ENCODE measurements at places on chromosomes 6 and 20.

- DNase-seq: no peak
Observed at GRCh38 chr20:35465976-35466375, 10.6 kb downstream of the CEP250 start.

DNA sequence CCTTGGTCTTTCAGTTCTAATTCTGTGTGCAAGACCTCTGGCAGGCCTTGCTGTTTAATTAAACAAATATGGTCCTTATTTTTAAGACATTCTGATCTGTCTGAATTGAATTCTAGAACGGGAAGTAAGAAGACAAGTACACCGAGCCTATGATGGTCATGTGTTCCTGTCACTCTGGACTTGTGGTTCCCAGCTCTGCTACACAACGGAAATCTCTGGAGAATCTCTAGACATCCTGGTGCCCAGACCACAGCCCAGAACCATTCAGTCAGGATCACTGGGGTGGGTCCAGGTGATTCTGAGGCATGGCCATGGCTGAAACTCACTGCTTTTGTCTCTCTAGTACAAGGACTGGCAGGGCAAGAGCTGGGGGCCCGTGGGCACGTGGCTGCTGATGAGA lies 15.9 kb upstream of the KCNK16 start:
- DNase-seq: no peak

DNA sequence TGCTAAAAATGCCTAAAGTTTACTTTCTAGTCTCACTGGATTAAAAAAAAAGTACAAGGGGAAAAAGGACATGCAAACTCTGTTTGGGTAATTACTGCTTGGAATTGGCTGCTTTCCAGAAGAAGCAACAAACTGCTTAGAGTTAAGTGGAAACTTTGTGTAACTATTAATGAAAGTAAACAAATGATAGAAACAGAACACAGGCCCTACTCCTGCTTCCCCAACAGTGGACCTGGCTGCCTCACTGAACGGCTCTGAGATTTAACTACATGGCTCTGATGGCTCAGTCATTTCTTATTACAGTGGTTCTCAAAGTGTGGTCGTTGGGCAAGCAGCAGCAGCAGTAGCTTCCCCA lies 108.5 kb downstream of the MAN1A1 start:
- no peak for DNase-seq

- no peak for DNase-seq
Observed at GRCh38 chr6:29451471-29452193, 5.2 kb downstream of the OR11A1 start.

- no peak for DNase-seq
Observed at GRCh38 chr20:10096790-10097189, 62.0 kb downstream of the ANKEF1 start.

DNA sequence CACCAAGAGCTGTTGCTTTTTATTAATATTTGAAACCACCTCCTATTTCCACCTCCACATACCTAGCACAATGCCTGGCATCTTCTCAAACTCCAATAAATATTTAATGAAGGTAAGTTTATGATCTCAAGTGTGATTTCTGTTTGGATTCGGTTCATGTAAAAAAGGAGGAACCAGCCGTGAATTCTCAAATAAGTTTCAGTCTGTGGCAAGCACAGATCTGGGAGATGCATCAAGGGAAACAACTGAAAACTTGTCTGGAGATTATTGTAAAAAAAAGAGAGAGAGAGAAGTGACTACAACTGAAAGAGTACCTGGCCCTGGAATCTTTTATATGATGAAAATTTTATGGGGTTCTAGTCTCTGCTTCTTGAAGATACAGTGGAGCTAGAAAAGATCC lies 52.8 kb upstream of the PNRC1 start:
- no peak for DNase-seq

GRCh38 chr6:25829375-25829774 lies 2.5 kb downstream of the SLC17A1 start:
- no peak for DNase-seq

GRCh38 chr6:168097621-168098430 lies 18.8 kb upstream of the FRMD1 start:
- no peak for DNase-seq

GRCh38 chr6:148671085-148671484 lies 75.7 kb upstream of the UST start:
- DNase-seq: no peak

DNA sequence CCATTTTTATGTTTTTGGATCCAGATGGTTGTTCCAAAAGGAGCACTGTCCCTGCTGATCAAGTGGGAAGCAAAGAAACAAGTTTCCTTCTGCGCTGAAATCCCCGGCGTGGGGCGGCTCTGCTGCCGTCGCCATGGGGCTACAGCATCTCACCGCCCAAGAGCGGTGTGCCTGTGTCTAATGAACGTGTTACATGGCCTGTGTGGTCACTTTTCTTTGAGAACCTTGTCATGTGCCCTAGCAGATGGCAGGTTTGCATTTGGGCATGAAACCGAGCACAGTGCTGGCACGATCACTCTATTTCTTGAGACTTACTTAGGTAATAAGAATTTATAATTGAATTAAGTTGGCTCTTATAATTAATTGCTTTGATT lies 51.9 kb downstream of the ZDHHC14 start:
- no peak for DNase-seq

DNA sequence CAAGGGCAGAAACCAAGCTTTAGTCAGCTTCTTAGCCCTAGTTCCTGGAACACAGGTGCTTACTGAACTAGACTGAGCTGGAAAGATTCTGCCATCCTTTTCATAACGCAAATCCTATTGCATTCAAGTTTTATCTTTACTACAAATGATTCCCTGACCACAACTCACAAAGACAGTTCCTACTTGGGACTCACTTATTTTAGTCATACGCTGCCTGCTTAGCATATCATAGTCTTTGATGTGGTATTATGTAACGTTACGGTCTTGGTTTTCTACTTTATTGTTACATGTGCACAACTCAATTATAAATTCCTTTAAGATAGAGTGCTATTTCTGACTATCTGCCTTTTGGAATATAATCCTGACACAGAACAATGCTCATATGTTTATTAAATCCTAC lies 59.1 kb downstream of the BLOC1S5 start:
- no peak for DNase-seq

- DNase-seq: no peak
Observed at GRCh38 chr20:20463933-20464374, 96.0 kb downstream of the INSM1 start.

GRCh38 chr20:5592823-5593739 lies 157.1 kb upstream of the SHLD1 start:
- no peak for DNase-seq

GRCh38 chr6:134427721-134428120 lies 109.8 kb upstream of the SGK1 start:
- DNase-seq: no peak

DNA sequence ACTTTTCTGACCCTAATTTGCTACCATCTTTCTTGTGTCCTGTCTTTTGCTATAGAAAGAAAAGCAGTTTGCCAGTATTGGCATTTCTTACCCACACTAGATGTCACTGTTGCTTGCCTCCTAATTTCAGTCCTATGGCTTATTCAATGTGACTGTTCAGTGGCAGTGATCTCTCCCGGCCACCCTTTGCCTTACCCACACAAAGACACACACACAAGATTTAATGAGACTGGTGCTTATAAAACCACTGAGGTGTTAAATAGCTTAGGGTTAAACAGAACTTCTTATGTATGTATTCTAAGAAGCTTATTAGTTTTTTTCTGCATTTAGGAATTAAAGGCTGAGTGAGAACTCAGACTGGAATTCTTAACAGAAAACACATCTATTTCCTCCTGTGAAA lies 233.6 kb upstream of the ASCC3 start:
- no peak for DNase-seq

GRCh38 chr6:12291839-12292604 lies 1.9 kb downstream of the EDN1 start:
- DNase-seq: no peak

DNA sequence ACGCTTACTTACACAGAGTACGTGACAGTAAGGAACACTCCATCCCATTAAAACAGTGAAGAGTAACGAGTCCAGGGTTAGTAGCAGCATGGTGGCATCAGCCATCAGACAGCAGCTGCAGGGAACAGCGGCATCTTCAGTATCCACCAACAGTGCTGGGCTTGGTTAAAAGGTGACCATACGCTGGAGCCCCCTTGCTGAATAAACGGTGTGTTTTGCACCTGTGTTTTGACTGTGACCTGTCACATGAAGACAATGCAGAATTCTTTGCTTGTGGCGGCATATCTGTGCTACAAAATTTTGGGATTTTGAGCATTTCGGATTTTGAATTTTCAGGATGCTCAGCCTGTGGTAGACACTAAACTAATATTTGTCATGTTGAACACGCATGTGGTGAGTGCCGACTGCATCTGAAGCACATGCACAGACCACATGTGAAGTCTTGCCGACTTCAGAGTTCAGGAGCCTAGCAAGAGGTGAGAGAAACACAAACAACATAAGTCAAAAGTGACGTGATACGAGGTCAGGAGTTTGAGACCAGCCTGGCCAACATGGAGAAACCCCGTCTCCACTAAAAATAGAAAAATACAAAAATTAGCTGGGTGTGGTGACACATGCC lies 69.3 kb upstream of the FRMD1 start:
- DNase-seq: no peak

DNA sequence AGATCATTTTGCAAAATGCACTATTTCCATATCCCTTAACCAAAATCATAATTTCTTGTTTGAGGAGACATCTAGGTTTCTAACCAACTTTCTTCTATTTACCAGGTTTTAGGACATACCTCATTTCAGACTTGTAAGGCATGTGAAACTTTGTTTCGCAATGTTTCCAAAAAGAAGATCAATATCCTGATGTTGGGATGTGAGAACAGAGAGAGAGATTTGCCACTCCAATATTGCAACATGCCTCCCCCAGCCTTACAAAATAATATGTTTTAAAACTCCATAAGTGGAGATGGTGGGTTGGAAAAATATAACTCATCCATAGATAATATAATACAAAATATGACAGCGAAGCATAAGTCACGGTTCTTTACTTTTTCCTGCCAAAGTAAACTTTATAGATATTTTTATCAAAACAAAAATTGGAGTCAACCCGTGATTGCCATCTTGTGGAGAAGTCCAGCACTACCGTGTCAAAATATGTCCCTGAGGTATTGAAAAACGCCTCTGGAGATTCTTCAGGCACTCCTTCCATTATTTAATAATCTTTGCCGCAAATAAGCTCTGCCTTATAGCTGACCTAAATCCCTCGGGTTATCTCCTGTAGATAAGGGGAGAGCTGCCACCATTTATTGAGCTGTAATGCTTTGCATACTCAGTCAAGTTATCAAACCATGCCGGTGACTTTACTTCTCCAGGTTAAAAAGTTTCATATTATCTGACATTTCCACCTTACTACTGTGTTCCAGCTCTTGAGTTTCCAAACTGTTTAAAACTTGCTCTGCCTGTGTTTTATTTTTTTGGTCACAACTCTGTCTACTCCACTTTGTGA lies 534.2 kb downstream of the HACE1 start:
- no peak for DNase-seq

- DNase-seq: no peak
Observed at GRCh38 chr6:106884576-106884975, 90.0 kb downstream of the CD24 start.

DNA sequence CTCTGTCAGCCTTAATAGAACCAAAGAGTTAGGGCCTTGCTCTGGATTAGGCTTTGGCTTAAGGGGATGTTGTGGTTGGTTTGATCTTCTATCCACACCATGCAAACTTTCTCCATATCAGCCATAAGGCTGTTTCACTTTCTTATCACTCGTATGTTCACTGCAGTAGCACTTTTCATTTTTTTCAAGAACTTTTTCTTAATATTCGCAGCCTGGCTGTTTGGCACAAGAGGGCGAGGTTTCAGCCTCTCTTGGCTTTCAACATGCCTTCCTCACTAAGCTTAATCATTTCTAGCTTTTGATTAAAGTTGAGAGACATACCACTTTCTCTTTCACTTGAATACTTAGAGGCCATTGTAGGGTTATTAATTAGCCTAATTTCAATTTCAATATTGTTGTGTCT lies 193.1 kb downstream of the NRN1 start:
- DNase-seq: no peak

DNA sequence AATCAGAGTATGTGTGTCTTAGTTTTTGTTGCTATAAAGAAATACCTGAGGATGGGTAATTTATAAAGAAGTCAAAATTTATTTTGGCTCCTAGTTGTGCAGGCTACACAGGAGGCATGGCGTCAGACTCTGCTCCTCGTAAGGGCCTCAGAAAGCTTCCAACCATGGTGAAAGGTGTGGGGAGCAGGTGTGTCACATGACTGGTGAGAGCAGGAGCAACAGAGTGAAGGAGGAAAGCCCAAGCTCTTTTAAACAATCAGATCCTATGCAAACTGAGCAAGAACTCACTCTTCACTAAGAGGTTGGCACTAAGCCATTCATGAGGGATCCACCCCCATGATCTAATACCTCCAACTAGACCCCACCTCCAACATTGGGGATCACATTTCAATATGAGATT lies 1524.3 kb downstream of the HACE1 start:
- DNase-seq: no peak

DNA sequence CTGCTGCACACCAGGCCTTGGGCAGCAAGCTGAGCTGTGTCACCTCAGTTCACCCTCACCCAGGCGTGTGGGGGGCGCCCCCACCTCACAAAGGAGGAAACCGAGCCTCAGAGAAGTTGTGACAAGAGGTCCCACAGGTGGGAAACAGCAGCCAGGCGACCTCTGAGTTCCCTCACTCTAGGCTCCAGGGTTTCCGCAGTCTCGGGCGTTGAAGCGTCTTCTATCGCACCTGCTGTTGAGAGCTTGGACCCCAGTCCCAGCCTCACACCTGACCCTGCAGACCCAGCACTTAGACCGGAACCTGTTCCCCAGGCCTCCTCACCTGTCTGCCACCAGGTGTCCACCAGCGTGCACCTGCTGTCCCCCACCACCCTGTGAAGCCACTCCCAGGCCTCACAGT lies 22.3 kb upstream of the APMAP start:
- DNase-seq: no peak

GRCh38 chr20:20970841-20971240 lies 135.3 kb downstream of the LINC00237 start:
- no peak for DNase-seq

GRCh38 chr6:31573239-31574105 lies 1.4 kb downstream of the LTA start:
- no peak for DNase-seq

DNA sequence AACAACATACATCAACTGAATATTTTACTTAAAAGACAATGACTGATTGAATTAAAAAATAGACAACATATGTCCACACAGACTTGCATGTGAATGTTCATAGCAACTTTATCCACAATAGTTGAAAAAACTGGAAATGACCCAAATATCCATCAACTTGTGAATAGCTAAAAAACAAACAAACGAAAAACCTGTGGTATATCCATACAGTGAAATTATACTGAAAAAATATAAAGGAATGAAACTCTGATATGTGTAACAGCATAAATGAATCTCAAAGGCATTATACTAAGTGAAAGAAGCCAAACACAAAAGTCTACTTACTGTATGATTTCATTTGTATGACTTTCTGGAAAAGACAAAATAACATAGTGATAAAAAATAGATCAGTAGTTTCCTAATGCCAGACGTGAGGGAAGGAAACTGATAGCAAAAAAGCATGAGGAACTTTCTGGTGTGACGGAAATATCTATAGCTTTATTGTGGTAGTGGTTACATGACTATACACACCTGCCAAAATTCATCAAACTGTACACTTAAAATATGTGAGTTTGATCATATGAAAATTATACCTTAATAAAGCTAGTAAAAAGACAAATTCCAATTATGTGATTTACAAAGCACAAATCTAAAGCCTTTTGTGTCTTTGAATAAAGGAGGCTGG lies 123.2 kb downstream of the BACH2 start:
- DNase-seq: no peak

- DNase-seq: no peak
Observed at GRCh38 chr6:44006123-44006871, 121.0 kb downstream of the MRPL14 start.
